Stimulated activated naive CD4-positive, alpha-beta T cell treated with Interleukin-2 at 50 U/mL for 16 hours (primary cell): ENCODE measurements at places on chromosomes 1 and 21.

DNA sequence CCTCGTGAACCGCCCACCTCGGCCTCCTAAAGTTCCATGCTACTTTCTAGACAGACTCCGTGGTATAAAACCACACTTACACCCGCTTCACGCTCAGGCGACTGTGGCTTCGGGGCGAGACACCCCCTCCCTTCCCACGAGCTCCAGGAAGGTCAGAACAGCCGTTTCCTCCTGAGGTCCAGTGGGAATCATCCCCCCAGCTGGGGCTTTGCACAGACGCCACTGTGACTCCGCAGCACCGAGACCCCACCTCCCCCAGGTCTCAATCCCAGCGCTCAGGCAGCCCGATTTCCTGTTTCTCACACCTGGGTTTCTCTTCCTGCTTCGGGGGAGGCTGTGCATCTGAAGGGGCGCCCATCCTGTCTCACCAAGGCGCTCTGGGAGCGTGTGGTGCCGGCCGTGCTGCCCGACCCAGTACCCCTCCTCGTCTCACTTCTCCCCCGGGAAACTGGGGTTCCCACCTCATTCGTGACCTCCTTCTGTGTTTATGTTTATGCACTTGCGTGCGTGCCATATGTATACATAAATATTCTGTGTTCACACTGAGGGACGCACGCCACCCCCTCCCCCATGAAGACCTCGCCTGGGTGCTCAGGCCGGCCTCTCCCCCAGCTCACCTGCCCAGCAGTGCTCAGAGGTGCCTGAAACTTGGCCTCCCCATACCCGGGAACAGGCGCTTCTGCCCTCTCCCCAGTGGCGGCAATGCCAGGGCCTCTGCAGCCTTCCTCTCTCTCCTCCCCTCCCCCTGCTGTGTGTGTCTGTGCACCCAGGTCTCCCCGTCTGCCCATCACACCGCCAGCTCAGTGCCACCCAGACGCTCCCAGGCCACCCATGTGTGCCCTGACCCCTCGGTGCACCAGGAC lies 14.6 kb downstream of the SLC35E2B start:
- peak; percentile 44 for DNase-seq

GRCh38 chr1:248750496-248750895 lies 5.1 kb downstream of the LYPD8 start:
- DNase-seq = no peak

- DNase-seq = no peak
These were observed 285.0 kb downstream of the LRRC40 start for GRCh38 chr1:69920426-69920825.

- DNase-seq = peak; percentile 61
These were observed 2.3 kb downstream of the ANP32E start for GRCh38 chr1:150233359-150234308.

- no peak for DNase-seq
These were observed 43.2 kb downstream of the GDAP2 start for GRCh38 chr1:117886101-117886795.

DNA sequence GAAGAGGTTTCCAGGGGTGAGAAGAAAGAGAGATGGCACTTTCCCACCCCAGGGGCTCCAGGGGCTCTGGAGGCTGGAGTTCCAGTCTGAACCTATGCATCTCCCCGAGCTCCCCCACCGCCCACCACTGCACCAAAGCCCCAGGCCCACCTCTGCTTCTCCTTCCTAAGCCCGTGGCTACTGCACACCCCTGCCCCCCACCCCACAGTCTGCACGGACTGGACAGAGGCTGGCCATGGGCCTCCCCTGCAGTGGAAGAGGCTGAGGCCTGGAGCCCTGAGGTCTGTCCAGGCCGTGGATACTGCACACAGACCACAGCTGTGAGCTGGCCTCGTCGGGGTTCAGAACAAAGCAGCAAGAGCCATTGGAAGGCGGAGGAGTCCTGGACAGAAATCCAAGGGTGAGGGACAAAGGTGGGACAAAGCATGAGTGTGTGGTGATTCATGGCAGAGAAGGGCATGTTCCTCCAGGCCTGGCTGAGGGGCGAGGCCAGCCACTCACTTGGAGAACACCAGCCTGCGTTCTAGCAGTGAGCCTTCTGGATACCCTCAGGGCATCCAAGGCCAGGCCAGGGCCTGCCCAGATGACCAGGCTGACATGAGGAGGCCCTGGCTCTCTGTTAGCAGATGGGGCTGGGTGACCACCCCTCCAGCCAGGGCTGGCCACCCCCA lies 244.8 kb upstream of the VAMP3 start:
- DNase-seq = no peak

DNA sequence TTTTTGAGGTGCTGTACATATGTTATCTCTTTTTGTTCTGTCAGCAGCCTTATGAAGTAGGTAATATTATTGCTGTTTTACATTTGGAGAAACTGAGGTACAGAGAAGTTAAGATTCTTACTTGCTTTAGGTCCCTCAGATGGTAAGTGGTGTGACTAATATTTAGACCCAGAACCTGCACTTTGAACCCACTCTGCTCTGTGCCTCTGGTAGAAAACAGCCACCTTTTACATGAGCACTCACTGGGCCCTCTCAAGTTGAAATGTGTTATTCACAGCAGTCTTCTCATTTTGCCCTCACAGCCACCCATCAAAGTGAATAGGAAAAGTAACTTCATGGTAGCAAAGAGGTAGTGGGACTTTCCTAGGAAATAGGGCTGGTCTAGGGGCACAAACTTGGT lies 4.7 kb downstream of the NSUN4 start:
- no peak for DNase-seq

DNA sequence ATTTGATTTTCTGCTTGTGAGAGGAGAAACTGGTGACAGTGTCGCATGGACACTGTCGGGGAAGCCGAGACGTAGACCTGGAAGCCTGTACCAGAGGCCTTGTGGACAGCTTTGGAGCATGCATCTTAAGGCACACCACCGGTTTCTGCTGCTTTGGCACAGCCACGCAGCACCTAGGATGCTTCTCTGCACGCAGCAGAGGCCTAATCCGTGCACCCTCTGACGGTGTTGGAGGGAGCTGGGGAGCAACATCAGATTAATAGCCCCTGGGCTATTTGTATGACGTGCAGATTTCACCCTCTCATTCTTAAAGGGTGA lies 30.3 kb downstream of the TEX35 start:
- DNase-seq = no peak

- no peak for DNase-seq
These were observed 35.5 kb upstream of the SLC19A1 start for GRCh38 chr21:45577801-45578175.

DNA sequence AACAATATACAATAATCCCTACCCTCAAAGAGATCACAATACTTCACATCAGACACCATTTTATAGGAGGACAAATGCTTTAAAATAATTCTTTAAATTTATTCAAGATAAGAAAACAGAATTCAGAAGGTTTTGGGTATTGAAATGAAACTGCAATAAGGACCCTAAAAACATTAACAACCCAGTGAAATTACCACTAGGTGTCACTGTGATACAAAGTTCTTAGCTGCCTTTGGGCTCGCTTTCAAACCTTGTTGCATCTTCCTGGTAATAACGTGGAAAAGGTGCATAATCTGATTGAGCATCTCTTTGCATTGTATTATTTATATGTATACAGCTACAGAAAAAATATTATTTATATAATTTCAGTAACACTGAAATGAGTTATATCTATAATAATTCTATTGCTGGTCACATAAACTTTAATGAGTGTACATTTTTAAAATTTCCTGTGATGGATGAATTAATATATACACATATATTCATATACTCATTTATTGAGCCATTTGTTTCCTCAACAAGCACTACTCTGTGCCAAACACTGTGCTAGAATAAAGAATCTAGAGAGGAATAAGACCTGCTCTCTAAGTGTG lies 185.2 kb downstream of the FAF1 start:
- DNase-seq = no peak

GRCh38 chr1:20255666-20256065 lies 35.0 kb upstream of the VWA5B1 start:
- no peak for DNase-seq

GRCh38 chr1:169161496-169162194 lies 55.2 kb downstream of the ATP1B1 start:
- no peak for DNase-seq

GRCh38 chr1:217542136-217542777 lies 88.6 kb downstream of the GPATCH2 start:
- DNase-seq = no peak

GRCh38 chr1:201190624-201191051 lies at the start of gene IGFN1:
TSS of gene IGFN1 (plus strand) at chr1:201190824. CDS start at chr1:201193294, 2,470 bp downstream.
- no peak for DNase-seq

DNA sequence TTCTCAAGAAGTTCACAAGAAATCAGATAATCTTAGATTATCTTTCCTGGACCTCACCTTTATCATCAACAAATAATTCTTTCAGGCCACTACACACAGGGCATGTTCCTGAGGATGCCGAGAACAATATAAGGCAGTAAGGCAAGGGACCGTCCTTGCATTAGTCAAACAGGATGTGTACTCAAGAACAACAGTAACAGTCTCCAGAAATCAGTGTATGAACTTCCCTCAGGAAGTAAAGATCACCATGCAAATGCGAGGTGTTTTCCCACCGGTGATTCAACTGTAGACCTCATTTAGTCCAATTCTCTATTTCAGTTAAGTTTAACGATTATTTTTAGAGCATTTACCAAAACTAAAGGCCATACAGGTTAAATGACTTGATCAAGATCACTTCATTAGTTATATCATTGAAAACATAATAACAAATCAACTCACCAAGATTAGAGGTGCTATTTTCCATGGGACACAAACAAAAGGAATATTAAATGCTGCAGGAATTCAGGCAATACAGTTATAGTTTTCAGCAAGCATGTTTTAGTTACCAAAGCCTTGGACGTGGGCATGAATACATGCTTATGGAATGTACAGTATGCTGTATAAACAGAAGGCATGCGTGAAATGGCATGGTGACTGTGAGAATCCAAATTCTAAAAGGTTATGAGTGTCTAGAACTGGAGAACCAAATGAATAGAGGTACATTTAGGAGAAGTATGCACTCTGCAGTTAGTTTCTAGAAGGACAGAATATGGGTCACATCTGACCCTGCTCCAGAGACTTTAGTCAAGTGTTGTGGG lies 145.2 kb downstream of the TNR start:
- no peak for DNase-seq

GRCh38 chr1:243420016-243420945 lies 164.4 kb downstream of the SDCCAG8 start:
- no peak for DNase-seq

GRCh38 chr1:161106431-161106830 lies 8.3 kb downstream of the KLHDC9 start:
- DNase-seq = no peak

DNA sequence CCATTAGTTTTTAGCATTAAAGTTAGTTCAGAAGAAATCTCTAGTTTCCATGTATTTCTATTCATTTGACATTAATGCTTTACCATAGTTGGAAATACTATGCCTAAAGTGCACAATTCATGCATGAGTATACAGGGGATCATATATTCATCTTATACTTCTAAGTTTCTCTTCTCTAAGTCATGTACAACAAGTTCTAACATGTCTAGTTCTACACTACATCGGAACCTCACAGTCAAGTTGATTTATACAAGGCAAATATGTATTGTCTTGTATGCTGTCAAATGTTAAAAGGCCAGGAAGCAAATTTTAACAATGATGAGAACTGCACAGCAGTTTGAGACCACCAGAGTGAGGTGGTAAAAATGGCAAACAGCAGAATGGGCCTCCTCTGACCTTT lies 22.9 kb upstream of the MOB3C start:
- DNase-seq = no peak

- no peak for DNase-seq
These were observed 209.9 kb downstream of the SDCCAG8 start for GRCh38 chr1:243465738-243466137.

DNA sequence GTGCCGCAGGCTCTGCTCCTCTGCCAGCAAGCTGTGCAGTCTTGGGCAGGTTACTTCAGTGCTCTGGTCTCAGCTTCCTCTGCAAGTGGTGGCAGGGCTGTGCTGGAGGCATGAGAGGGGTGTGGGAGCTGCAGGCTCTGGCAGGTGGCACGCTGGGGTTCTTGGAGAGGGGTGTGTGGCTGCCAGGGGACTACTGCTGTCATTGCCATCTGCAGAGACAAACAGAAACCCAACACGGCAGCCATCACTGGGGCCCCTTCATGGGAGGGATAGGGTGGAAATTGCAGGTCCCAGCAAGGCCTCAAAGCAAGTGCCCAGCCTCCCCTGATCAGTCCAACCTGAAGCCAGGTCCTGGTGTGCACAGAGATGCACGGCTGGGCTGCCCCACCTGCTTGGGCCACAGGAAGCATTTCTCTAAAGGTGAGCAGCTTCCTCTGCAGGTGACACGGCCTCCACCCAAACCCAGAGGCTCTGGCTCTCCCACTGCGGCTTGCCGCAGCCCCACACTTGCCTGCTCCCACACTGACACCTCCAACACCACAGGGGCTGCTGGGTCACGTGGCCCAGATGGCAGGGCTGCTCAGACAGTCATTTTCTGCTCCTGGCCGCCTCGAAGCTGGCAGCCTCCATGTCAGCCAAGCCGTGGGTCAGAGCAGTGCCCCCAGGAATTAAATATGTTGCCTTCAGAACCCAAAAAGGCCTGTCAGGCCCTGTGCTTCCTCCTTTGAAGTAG lies 4.1 kb upstream of the COL6A2 start:
- no peak for DNase-seq

DNA sequence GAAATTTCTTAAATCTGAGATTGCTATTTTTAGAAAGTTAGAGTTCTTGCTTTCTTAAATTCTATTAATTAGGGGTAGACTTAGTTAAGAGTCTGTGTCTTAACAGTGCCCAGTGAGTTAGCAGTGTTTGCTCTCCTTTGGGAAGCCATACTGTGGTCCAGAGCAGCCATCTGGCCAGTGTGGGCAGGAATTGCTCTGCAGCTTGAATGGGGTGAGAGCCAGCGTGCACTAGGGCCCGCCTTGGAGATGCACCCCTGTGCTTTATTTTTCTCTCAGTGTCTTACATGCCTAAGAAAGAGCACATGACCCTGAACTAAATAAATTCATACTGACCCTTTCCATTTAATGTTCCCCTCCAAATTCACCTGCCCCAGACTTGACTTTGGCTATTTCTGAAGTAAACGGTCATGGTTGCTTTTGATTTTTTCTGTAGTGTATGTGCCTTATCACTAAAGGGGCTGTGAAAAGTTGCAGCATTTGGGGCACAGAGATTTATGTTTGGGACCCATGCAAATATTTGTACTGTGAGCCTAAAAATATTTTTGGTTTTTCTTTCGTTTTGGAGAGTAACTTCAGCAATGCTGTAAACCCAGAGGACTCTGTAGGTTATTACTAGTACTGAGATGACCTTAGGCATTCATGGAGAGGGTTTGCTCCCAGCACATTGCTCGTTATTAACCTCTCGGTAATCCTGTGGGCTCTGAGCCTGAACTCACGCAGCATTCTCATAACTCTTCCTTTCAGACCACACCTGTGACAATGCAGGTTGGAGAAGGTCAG lies 21.3 kb upstream of the KCNQ4 start:
- no peak for DNase-seq

DNA sequence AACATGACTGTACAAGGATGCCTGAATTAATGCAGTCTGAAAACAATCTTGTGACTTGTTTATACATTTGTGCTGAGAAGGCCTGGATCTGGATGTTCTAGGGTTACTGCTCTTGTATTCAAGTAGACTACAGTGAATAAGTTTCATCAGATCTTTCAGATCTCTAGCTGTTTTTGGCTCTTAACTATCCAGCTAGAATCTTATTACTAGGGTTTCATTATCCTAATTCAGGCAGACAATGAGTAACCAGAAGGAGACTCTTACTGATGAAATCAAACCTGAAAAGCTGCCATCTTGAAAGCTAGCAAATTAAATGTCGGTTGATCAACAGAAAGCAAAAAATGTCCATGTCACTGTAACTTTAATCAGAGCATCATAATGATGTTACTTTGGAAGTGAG lies 112.5 kb upstream of the KCNK2 start:
- no peak for DNase-seq
